Activated CD4-positive, alpha-beta T cell treated with anti-CD3 and anti-CD28 coated beads, Interleukin-2, Interleukin-4, amounts not matched to agents 100 ng/mL and 50 ng/mL, durations not matched to agents 16 hours and 8 hours (primary cell): ENCODE measurements at places on chromosomes 2 and 18.

- no peak for DNase-seq
These were observed 1.7 kb upstream of the SRBD1 start for GRCh38 chr2:45612731-45613130.

GRCh38 chr2:238924796-238925195 lies 76.9 kb downstream of the TWIST2 start:
- DNase-seq: no peak

GRCh38 chr18:23921716-23922285 lies 92.8 kb upstream of the TTC39C start:
- no peak for DNase-seq

GRCh38 chr2:232741294-232741693 lies 35.1 kb downstream of the KCNJ13 start:
- DNase-seq: no peak

GRCh38 chr2:64875368-64875767 lies 113.8 kb upstream of the SLC1A4 start:
- DNase-seq: no peak

GRCh38 chr18:36476433-36476832 lies 178.9 kb downstream of the FHOD3 start:
- DNase-seq: no peak

GRCh38 chr2:145653553-145653952 lies 1133.6 kb upstream of the ZEB2 start:
- DNase-seq: no peak

DNA sequence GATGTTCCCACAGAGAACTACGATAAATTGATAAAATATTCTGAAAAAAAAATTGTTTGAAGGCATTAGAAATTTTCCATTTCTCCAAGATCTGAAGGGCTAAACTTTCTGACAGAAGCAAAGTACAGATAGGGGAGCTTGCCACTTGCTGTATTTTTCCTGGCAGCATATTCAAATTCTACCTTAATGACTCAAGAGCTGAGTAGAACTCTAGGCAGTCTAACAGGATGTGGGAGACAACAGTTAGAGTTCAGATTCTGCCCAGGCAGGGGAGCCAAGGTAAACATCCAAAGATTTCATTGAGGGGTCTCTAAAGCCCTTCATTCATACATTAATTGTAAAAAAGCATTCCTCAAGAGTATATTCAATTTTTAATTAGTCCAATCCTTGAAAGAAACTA lies 46.0 kb upstream of the RIT2 start:
- DNase-seq: no peak

DNA sequence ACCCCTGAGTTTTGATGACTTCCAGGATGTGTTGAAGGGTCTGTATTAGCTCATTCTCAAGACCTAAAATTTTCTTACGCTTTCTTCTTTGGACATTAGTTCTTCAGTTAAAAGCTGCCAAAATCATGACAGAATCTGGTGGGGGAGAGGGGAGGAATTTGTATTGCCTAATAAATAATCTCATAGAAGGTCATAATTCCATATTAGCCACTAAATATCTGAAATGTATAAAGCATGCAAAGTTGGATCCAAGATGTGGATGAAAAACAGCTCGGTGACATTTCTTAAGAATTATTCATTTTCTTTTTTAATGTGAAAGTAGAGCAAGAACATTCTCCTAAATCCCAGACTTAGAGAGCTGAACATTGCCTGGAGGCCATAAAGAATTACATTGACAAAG lies 120.1 kb downstream of the MMADHC start:
- DNase-seq: no peak

GRCh38 chr2:28637066-28638047 lies 114.3 kb upstream of the PPP1CB start:
- DNase-seq: no peak

GRCh38 chr18:24055878-24056277 lies 41.3 kb downstream of the TTC39C start:
- DNase-seq: no peak
